ENCODE measurements at places on chromosomes 1 and 21.

- DNase-seq = peak; percentile 80
Measured at GRCh38 chr1:10494754-10495474, 20.2 kb downstream of the PEX14 start.

GRCh38 chr1:3698660-3699408 lies 46.5 kb downstream of the TP73 start:
- no peak for DNase-seq

GRCh38 chr1:209012443-209013196 lies 570.9 kb upstream of the CAMK1G start:
- no peak for DNase-seq

- no peak for DNase-seq
Measured at GRCh38 chr21:36776981-36777617, 78.2 kb downstream of the SIM2 start.

GRCh38 chr1:70057500-70057899 lies 147.9 kb downstream of the LRRC40 start:
- no peak for DNase-seq

DNA sequence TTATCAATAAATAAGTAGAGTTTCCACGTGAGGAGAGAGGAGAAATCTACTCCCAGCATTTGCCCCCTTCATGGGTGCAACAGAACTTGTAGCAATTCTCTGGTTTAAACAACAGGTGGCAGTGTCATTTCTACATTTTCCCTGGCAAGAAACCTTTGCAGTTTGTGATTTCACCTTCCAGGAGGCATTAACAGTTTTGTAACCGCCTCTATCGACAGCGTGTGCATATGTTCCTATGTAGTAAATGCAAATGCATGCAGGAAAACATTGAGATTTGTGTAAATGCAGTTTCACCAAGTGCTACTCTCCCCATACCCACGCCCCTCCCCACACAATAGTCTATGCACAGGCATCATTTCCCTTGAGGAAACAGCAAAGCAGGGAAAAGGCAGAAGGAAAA lies 494.7 kb downstream of the SMYD3 start:
- DNase-seq = no peak

- peak; percentile 34 for DNase-seq
Measured at GRCh38 chr1:199243423-199244061, 604.7 kb downstream of the PTPRC start.

Measured in mucosa of gallbladder (tissue), 1 donor.